IPS DF 6.9 (cell line): ENCODE measurements at places on chromosomes 11 and 22.

DNA sequence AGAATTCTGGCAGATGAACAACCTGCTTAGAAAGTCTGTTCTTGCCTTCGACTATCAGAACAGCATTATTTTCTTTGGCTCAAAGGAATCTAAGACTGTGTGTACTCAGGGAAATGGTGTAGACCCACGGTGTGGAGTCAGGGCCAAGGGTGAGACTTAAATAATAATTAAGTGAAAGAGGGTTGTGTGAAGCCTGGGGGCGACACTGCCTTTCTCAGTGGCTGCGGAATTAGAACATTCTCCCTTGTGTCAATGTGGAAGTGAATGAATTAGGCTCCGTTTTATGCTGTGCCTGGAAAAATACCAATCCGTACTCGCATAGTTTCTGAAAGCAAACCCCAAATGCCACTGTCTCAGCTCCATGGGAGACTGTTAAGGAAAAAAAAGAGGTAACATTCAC lies 50.7 kb downstream of the NAV2 start:
- no peak for DNase-seq

DNA sequence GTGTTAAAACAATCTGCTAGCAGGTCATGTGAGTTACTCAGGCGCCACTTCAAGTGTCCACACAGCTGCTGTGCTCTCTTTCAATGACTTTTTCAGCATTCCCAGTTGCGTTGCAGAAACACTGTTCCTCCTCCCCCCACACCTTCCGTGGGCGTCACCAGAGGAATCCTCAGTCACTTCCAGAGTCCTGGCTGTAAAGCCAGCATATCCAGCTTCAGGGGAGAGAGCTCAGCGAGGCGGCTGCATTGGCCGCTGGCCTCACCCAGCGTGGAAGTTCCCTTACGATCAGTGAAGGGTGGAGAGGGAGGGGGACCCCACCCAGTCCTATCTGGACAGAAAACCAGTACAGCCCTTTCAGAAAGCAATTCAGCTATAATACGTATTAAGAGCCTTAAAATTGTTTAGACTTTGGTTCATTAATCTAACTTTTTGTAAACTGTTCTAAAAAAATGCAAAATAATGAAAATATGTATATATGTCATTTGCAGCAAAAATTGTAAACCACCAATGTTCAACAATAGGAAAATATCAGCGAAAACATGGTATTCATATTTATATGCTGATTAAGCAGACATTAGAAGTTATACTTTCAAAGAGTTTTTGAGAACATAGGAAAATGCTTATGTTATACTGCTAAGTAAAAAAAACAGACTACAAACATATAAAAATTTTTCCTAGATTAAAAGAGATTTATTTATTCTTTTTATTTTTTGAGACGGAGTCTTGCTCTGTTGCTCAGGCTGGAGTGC lies 2.8 kb upstream of the ANO9 start:
- no peak for DNase-seq

DNA sequence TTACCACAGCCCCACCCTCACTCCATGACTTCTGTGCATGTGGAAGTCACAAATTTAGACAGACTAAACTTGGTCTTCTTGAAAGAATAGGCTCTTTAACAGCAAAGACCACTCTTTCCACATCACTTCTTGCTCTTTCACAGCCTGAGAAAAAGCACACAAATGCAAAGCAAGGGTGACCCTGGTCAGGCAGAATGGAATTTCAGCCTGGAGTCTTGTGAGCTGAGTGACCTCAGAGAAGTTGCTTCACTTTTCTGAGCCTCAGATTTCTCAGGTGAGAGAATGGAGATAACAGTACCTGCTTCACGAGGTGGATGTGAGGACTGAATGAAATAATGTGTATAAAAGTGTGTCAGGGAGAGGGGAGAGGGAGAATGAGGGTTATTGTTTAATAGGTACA lies 26.8 kb upstream of the LIPT2 start:
- DNase-seq, result no peak

GRCh38 chr22:19719488-19720021 lies 3.8 kb upstream of the GP1BB start:
- DNase-seq, result no peak

GRCh38 chr11:7592711-7593110 lies 78.9 kb downstream of the PPFIBP2 start:
- DNase-seq, result no peak

GRCh38 chr11:117600234-117600783 lies 196.7 kb downstream of the DSCAML1 start:
- DNase-seq, result no peak

- no peak for DNase-seq
These were observed 4.3 kb upstream of the CHID1 start for GRCh38 chr11:914747-915501.

DNA sequence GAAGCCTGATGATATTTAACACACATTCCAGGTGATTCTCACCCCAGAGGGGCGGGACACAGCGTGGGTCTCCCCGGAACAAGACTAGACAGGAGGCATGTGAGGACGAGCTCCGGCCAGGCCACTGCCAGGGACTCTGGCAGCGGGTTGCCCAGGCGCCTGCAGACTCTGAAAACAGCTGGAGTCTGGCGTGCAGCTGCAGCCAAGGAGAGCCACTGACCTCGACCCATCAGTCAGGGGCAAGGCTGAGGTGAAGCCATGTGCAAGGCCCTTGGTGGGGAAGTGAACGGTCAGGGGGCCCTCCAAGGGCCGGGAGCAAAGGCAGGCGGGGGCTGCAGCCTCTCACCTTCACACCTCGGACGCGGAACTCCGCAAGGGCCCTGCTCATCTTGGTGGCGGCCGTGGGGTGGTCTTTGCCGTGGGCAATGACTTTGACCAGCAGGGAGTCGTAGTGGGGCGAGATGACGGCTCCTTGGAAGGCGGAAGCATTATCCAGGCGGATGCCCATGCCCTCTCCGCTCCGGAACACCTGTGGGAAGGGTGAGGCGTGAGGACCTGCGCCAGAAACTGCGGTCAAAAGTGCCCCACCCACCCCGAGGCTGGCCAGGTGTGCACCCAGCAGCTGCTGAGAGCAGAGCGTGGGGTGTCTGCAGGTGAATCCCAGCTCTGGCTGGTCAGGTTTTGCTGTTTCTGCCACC lies 6.7 kb downstream of the LRFN4 start:
- no peak for DNase-seq

DNA sequence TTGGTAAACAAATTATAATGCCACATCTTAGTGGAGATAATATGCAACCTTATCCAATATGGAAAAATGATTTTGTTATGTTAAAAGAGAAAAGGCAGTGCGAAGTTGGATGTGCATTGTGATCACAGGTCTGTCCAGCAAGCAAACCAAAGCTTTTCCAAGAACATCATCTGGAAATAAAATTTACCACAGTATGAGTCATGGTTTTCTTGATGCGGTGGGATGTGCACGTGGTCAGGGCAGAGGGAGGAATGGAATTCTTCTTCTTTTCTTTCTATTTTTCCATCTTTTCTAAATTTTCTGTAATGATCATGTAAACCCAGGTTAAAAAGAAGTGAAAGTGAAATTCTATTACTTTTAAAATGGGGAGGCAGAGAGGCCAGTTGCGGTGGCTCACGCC lies 169.8 kb downstream of the C11orf91 start:
- DNase-seq, result no peak

DNA sequence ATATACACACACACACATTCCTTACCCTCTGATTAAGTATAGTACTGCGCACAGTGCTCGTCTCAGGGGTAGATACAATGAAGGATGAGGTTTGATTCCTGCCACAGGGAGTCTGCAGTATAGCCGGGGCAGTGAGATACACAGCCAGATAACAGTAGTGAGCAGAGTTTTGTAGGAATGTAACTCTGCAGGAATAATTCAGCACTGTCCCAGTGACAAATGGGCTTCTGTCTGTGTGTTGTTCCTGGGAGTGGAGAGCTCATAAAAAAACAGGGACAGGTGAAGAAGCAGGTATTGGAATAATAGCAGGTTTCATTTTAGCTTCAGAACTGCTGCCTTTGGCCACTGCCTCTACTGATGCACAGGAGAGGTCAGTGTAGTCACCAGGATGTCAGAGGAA lies 85.3 kb upstream of the OR9Q1 start:
- no peak for DNase-seq

DNA sequence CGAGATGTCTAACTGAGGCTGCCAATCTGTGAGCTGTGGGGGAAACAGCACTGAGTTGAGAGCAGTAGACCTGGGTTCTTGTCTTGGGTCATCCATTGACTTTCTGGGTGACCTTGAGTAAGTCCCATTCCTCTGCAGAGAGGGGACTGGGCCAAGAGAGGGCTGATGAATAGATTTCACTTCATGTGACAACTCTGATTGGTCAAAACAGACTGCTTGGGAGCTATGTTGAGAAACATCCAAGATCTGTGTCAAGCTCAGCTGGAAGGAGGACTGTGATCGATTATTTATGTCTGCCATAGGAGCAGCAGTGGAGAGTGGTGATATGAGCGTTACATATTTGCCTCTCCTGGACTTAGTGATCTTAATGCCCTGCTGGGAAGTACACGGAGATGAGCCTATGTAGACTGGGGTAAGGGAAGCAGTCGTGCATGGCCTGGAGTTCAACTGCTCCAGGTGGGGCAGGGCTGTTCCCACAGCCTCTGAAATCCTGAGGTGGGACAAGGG lies 47.7 kb downstream of the OTOG start:
- DNase-seq, result no peak

DNA sequence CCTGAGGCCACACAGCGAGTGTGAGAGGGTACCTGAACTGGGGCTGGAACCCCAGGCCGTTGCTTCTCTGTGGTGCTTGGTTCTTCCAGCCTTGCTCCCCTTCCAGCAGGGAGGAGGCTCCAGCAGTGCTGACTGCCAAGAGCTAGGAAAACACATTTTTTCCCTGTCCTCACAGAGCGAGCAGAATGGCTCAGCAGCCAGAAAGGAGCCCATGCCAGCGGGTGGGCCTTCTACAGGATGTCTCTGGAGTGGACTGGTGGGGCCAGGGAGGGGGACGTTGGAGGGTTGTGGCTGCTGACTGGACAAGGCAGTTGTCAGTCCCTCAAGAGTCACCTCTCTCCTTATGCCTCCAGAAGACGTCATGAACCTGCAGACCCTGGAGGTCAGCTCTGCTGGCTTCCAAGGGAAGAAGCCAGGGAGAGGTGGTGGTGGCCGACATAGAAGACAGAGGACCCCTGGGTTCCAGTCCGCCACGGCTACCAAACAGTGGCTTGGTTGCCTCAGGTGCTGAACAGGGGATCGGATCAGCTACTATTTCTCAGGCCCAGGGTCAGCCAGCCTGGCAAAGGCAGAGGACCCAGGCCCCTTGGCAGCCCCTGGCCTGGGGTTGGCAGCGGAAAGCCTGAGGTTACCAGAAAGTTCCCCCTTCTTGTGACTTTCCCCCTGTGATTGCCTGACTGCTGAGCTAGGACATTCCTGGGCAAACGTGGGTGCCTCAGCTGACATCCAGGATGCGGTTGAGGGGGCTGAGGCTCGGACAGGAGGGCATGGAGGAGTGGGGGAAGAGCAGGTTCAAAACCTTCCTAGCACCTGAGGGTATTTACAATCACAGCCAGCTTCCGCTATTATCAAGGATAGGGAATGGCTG lies 3.7 kb downstream of the MAFF start:
- DNase-seq, result no peak

GRCh38 chr11:45143494-45143893 lies 2.9 kb upstream of the PRDM11 start:
- DNase-seq, result no peak

GRCh38 chr11:133559833-133560471 lies 27.7 kb upstream of the OPCML start:
- no peak for DNase-seq

DNA sequence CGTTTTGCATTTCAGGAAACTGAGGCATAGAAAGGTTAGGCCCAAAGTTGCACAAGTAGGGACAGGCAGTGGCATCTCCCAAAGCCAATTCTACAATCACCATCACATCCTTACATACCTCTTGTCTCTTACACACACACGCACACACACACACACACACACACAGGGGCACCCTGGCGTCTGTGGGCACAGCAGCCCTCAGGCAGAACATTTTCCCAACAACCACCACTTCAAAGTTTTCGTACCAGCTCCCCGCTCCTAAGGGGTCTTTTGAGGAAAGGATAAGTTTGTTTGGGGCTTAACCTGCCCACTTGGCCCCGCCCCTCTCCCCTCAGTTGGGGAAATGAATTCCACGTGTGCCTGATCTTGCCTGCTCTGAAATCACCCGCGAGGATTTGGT lies 14.7 kb upstream of the LRRC32 start:
- no peak for DNase-seq

- no peak for DNase-seq
These were observed 17.0 kb downstream of the PDGFD start for GRCh38 chr11:104146943-104147342.

GRCh38 chr11:124920870-124921609 lies 2.0 kb downstream of the HEPN1 start:
- DNase-seq, result peak; percentile 47

GRCh38 chr22:20155330-20156041 lies 4.6 kb upstream of the CCDC188 start:
- no peak for DNase-seq

DNA sequence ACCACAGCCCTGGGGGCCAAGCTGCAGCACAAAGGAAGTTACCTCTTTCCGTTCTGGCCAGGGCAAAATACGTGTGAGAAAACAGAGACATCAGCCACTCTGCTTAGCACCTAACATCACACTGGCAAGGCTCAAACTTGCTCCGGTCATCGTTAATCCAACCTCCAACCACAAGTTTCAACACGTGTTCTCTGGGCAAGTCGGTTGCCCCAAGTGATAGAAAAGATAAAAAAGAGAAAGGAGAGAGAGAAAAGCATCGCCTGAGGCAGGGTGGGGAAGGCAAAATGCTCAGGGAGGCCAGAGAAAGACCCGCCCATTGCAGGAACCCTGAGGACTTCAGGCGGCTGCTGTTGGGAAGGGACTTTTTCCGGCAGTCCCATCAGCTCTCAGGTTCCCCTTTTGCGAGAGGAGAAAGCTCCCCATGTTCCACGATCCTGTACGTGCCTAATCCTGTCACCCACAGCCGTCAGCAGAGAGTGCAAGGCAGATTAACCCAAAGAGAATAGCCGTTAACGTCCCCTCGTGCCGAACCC lies 18.5 kb upstream of the B4GALNT4 start:
- DNase-seq, result no peak

- no peak for DNase-seq
These were observed 106.4 kb upstream of the FGF3 start for GRCh38 chr11:69925366-69926196.

GRCh38 chr11:63564056-63564774 lies 1.0 kb upstream of the PLAAT2 start:
- no peak for DNase-seq

DNA sequence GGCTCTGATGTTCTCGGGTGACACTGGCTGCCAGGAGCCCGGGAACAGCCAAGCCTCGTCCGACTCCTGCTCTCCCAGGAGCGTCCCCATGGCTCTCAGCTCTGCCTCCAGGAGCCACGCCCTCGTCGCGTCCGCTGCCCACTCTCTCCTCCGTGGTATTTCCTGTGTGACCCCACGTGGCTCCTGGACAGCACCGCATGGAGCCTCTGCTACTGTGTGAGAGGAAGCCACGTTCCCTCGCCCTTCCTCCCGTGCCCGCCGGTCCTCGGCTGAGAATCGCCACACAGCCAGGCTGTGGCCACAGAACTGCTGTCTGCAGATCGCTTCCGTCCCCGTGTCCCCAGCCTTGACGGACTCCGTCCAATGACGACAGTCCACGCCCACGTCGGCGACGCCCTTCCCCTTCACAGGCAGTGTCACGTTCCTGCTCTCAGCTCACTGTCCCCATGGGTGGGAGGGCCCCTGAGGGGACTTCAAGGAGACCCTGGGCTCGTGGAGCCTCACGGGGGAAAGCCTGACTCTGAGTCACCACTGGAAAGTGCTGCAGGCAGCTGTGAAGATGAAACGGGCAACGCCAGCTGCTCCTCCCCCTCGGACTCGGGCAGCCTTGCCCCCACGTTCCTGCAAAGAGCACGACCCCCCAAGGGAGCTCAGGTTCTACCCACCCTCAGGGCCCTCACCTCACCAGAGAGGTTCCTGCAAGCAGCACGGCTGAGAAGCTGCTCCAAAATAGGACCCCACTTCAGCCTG lies 458.5 kb downstream of the BRD1 start:
- no peak for DNase-seq
